ENCODE measurements at places on chromosomes 4 and X.

DNA sequence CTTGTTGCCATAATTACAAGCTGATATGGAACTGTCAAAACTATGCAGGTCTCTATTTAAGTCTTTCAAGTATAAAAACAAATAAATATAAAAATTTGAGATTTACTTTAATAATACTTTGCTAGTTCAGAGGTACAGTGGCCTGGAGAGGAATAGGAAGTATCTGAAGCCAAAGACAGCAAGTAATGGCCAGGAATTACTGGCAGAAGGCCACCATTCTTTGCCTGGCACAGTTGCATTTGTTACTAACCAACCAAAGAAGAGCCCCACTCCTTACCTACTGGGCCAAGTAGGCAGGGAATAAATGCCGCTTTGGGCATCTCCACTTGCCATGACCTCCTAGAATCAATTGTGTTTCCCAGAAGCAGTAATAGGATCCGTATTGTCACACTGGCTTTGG, 13.8 kb upstream of the ADAMTS3 start:
- DNase-seq, result no peak

GRCh38 chr4:1752284-1753041, 31.1 kb downstream of the TACC3 start:
- peak; percentile 27 for DNase-seq

DNA sequence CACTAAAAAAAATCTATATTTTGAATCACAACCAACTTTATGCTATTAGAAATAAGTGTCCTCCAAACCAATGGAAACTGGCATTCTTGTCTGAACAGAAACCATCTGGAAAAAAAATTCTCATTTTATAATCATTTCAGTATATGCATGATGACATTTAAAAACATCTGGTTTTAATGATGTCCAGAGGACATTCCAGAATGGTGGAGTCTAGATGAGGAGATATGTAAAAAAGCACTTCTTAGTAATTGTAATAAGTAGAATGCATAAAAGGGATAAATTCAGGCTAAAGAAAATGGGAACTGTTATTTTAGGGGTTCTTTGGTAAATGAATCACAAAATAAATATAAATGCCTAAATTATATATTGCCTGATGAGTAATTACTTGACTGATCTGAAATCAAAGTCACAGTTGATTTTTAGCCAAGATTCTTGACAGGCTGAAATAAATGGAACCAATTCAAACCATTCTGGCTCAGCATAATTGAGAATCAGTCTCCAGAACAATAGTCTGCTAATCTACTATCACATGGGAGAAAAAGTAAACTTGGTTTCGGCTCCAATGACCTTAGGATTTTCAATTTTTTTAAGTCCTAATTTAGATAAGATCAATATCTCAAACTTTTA, 636.6 kb downstream of the FAT4 start:
- DNase-seq, result no peak

GRCh38 chr4:113159942-113160545, 110.6 kb downstream of the ANK2 start:
- DNase-seq, result peak; percentile 65

DNA sequence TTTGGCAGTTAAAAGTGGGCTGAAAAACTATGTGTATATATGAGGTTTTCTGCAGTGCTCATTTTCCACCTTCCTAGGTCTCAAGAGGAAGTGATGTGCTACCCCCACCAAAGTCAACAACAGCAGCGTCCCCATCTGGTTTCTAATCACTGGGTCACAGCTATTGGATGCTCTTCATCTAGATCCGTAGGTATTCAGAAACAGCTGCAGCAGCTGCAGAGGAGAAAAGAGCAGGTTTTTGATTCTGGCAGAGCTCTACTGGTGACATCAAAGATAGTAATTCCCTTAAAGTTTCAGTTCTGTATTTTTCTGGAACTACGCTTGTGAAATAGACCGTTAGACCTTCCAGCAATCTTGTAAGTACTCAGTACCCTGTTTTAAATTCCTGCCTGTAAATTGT, 5.8 kb upstream of the GUCY2F start:
- no peak for DNase-seq

- peak; percentile 46 for DNase-seq
These were observed 43.7 kb downstream of the TENM3 start for GRCh38 chr4:182286931-182287330.

DNA sequence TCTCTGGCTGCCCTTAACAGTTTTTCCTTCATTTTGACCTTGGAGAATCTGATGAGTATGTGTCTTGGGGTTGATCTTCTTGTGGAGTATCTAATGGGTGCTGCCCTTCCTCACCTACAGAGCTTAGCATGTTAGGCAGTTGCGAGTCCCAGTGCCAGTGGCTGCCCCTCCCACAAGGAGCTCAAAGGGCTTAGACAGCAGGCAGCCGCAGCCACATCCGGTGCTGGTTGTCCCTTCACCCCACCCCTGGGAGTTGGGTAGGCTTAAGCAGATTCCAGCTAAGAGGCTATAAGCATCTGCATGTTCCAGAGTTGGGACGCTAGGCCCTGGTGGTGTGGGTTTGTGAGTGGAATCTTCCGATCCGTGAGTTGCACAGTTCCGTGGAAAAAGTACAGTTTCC, 322.1 kb upstream of the ARX start:
- DNase-seq, result no peak

DNA sequence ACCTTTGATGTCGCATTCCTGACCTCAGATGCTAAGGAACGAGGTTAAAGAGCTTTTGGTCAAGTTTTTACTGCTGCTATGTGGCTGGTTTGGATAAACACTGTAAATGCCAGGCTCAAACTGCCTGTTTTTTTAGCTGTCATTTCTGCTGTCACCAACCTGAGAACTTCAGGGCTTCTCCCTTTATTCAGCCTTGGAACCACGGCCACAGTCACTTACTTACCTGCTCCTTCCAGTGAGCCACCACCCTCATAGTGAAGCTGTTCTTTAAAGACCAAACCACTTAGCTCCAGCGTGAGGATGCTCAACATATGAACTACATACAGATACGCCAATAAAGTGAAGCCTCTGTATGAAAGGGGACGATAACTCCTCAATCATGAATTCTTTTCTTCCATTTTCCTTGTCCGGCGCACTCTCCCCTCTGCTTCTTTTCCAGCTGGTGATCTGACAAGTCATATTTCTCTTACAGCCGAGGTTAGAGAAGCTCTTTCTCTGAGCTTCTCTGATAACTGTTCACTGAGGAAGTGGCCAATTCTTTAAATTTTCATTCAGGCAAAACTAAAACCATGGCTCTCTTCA, 152.8 kb upstream of the ANK2 start:
- no peak for DNase-seq

DNA sequence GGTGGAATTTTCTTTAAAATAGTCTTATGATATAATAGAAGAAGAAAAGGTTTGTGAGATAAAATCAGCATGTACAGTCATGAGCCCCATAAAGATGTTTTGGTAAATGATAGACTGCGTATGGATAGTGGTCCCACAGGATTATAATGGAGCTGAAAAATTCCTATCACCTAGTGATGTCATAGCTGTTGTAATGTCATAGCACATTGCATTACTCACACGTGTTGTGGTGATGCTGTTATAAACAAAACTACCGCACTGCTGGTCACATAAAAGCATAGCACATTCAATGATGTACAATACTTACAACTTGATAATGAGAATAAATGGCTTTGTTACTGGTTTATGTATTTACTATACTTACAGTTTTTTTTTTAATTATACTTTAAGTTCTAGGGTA, 715.2 kb upstream of the HTR2C start:
- no peak for DNase-seq

GRCh38 chrX:124462931-124463330, 116.6 kb downstream of the SH2D1A start:
- DNase-seq, result no peak

- no peak for DNase-seq
These were observed 28.9 kb downstream of the MAOB start for GRCh38 chrX:43853225-43853828.

GRCh38 chr4:150769845-150770244, 187.9 kb downstream of the MAB21L2 start:
- DNase-seq, result peak; percentile 20

DNA sequence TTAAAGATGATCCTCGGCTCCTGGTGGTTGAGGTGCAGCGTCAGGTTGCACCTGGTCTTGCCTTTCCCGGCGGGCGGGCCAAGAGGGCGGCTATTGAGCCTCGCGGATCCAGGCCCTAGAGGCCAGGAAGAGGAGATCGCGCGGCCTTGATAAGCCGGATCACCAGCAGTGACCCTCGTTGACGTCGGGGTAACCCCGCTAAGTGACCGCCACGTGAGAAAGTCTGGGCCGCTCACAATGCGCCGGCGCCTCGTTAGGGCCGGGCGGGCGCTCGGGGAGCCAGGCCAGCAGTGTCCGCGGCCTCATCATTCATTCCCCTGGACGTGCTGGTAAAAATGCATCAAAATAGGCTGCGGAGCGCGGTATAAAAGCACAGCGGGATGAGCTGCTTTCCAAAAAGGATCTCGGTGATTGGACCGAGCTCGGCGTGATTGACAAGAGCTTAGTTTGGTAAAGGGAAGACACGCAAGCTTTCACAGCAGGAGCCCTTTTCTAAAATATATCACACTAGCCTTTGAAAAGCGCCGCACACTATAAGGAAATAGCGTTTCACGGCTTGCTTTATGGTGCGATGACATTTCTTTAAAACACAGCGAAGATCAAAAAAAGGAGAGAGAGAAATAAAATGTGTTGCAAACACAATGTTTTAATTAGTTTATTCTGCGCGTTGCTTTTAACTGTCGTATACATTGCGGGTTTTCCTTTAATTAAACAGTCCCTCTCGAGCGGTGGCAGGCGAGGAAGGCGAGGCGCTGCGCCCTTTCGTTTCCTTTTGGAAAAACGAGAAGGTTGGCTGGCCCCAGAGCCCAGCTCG, 15.9 kb upstream of the ZIC3 start:
- no peak for DNase-seq

- DNase-seq, result no peak
These were observed 3.4 kb downstream of the ATP1B4 start for GRCh38 chrX:120365320-120365719.

- no peak for DNase-seq
These were observed 72.3 kb downstream of the CC2D2A start for GRCh38 chr4:15541941-15542340.

All from kidney tubule cell (primary cell).